ENCODE measurements at places on chromosomes 5 and 9.

DNA sequence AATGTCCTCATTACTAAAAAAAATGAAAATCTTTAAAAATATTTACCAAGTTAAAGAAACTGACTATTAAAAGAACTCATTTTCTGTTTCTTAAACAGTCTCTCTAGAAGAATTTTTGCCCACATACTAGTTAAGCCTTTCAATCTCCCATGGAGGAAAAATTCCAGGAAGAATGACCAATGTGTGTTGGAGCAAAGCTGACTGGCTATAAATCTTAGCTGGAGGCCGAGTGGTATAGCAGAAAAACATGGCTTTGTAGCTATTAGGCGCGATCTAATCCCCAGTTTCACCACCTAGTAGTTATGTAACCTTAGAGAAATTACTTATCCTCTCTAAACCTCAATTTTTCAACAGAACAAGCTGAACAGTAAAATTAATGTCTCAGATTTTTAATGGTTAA, 135.5 kb upstream of the PRLR start:
- no peak for DNase-seq

DNA sequence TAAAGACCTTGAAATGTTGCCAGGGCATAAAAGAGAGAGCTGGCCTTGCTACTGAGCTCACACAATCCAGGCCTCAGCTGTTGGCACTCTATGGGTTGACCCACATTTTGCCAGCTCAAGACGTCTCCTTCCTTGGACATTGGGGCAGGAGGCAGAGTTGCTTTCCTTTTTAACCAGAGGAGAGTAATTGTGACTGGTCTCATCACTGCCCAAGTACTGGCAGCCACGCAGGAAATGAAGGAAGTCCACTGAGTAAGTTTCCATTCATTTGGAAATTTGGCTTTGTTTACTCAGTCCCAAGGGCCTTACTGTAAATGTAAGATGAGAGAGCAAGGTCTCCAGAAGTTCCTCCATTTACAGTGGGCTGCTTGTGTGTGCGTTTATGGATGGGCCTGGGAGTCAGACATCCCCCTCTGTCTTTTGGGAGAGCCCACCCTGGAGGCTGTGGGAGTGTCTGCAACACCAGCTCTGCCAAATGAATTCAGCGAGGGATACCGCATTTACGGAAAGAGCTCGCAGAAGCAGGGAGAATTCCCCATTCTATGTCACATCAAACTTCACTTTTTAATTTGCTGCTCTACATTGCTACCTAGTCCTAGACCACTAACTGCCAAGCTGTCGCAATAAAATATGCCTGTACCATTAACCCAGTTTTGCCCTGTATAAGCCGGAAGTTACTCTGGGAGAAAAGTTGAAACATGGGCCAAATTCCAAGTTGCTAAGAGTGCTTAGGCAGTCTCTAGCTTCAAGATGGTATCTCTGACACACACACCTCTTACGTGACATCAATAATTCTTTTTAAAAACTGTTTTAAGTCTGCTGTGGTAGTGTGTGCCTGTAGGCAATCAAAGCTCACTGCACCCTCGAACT, 24.5 kb upstream of the PDZD2 start:
- no peak for DNase-seq

DNA sequence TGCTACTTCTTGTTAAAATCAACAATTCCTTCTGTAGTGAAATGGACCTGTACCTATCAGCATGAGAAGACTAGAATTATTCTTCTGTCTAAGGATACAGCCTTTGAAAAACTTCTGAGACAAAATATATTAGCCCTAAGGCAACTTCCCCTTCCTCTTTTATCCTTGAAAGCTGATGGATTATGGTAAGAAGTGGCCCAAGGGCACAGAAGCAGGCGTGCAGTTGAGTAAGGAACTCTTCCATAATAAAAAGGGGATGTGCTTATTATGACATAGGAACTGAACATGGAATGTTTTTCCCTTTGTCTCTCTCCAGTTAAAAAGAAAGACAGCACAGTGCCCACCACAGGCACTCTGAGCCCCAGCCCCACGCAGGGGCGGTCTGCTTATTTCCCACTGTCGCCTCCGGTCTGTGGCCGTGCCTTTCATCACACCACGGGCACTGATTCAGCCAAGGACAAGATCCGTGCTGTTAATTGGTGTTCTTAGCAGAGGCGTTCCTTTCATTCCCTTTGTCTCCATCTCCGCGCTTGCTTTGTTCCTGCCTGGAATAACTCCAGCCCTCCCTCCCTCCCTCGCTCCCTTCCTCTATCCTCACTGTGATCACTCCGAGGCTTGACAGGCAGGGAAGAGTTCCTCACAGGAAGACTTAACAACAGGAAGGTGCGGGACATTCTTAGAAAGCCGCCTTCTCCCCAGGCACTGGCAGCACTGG, 135.9 kb upstream of the OTULINL start:
- no peak for DNase-seq

- no peak for DNase-seq
Measured at GRCh38 chr5:143037071-143037470, 266.9 kb downstream of the ARHGAP26 start.

DNA sequence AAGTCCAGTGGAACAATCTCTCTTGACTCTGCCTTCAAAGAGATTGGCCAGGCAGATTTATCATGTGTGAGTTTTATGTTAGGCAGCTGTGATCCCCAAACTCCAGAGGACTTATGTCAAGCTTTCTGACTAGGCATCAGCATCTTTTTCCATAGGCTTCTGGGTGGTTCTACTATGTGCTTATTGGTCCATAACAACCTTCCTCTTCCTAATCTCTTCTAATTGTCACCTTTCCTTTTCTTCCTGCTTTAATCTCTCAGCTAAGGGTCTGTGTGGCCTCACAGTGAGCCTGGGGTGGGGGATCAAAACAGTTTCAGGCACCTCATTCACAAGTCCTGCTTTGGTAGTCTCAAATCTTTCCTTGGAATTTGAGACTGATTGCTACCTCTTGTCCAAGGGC, 170.9 kb upstream of the CHD1 start:
- DNase-seq: no peak

- DNase-seq: no peak
Measured at GRCh38 chr5:115351356-115352195, 55.1 kb upstream of the CCDC112 start.

GRCh38 chr5:150789943-150790611, 11.5 kb downstream of the SMIM3 start:
- peak; percentile 6 for DNase-seq

- no peak for DNase-seq
Measured at GRCh38 chr5:165272436-165272835, 1767.0 kb downstream of the MAT2B start.

DNA sequence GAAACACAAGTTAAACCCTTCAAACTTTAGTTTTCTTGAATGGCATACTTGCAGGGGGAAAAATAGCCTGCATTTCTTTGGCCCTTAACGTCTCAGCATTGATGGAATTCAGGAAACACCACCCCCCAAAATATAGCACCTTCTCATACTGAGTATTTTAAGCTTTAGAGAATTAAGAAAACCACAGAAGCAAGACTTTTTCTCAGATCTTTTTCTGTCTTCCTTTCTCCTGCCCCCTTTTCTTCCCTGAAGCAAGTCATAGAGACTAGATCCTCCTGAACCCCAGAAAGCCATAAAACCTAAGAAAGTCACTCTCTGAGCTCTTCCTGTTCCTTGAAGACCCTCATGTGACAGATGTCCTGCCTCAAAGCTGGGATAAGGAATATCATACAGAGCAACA, 1069.9 kb downstream of the EFNA5 start:
- DNase-seq: no peak

DNA sequence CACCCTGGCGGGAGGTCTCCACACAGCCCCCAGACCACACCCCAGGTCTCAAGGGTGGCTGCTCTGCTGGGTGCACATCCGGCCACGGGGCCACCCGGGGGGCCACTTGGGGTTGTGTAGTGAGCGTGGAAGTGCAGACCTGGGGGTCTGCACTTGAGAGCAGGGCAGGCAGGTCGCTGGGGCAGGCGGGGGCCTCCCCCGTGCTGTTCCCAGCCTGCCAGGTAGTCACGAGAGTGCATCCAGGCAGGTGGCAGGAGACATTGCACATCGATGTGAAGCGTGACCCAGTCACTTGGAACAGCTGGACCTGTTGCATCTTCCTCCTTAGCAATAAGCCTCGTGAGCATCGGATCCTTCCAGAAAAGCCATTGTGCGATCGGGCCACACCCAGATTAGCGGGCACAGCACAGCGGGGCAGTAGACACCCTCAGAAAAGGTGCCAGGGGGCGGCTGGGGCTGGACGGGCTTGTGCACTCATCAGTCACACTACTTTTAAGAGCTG, 4.8 kb upstream of the ENTPD8 start:
- no peak for DNase-seq
